ENCODE measurements at places on chromosomes 7 and 10.

GRCh38 chr7:118054529-118054928 is 129.4 kb upstream of the LSM8 start:
- no peak for DNase-seq

- no peak for DNase-seq
Observed at GRCh38 chr7:132783824-132784223, 207.6 kb upstream of the PLXNA4 start.

- no peak for DNase-seq
Observed at GRCh38 chr10:17669185-17669872, 25.4 kb downstream of the STAM start.

DNA sequence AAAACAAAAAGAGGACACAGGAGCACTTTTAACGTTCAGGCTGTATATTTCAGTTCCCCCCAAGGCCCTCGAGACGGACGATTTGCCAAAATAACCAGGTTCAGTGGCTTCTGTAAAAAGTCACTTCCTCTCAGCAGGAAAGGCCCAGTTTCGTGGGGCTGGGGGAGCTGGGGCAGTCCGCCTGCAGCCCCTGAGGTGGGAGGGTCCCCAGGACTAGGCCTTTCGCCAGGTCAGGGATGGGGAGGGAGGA is 28.8 kb downstream of the WDR86 start:
- DNase-seq, result no peak

DNA sequence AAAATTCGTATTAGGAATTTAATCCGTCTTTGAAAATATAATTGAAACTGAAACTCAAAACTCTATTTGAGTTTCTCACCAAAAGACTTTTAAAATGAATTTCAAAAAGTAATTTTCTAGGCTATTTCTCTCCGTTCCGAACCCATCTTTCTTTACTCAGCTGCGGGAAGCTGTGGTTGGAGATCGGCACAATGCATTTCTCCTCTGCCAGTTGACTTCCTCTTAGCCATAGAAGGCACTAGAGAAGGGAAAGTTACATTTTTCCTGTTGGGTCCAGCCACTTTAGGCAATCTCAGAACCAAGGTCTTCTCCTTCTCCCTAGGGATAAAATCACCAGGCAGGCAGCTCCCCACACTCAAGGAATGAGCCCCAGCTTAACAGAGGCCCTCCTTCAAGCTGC is 133.6 kb upstream of the COL1A2 start:
- no peak for DNase-seq

- DNase-seq, result no peak
Observed at GRCh38 chr7:5382281-5382892, 41.2 kb downstream of the TNRC18 start.

GRCh38 chr7:17299483-17299991 is 1.1 kb downstream of the AHR start:
- peak; percentile 12 for DNase-seq

- no peak for DNase-seq
Observed at GRCh38 chr7:124403587-124403986, 362.0 kb downstream of the GPR37 start.

DNA sequence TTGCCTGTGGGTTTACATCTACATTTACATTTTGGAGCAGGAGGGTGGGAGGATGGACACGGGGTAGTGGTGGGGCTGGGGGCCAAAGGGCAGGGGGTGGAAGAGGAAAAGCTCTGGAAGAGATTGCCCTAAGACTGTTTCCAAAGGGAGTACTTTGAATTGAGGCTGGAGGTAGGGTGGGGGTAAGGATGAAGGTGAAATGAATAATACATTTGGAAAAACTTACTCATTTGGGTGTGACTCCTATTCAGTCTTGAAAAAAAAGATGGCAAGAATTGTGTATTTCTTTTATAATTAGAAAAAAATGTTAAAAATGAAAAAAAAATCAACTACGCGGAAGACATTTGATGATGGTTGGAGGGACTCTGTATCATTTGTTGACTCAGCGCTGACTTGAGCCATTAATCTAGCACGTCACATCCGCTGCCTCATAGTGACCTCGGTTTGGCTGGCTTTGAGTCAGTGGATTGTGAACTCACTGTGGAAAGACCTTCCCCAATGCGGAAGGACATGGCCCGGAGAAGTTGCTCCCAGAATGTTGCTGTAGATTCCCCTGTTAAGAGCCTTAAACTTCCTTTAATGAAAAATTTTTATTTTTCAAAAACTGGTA is 2.8 kb downstream of the FAM180A start:
- no peak for DNase-seq

DNA sequence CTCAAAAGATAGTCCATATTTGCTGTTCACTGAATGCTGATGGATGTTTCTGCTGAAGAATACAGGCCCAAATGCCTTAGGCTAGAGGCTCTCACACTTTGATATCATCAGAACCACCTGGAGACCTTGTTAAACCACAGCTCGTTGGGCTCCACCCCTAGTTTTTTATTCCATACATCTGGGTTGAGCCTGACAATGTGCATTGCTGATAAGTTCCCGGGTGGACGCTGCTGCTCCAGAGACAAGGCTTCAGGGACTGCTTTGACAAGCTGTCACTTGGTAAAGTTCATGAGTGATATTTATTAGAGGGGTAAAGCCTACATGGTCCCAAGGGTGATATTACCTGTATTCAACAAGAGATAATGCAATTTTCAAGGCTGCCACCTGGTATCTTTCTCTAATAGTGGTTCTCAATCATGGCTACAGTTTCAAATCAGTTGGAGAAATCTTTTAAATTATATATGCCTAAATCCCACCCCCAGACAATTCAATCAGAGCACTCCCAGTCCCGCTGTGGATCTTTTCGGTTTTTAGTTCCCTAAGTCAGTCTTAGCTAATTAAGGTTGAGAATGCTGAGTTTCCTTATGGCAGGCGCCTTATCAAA is 107.1 kb upstream of the GSDME start:
- no peak for DNase-seq

GRCh38 chr7:157712666-157713235 is 375.9 kb downstream of the DNAJB6 start:
- no peak for DNase-seq

DNA sequence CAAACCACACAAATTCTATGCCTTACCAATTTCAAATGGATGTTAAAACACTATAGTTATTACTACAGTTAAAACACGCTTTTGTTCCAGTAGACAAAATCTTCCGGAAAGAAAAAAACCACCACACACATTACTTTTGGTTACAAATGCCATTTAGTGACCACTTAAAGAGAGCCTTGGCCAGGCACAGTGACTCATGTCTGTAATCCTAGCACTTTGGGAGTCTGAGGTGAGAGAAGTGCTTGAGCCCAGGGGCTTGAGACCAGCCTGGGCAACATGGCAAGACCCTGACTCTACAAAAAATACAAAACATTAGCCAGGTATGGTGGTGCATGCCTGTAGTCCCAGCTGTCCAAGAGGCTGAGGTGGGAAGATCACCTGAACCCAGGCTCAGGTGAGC is 7.2 kb downstream of the TNPO3 start:
- DNase-seq, result no peak

DNA sequence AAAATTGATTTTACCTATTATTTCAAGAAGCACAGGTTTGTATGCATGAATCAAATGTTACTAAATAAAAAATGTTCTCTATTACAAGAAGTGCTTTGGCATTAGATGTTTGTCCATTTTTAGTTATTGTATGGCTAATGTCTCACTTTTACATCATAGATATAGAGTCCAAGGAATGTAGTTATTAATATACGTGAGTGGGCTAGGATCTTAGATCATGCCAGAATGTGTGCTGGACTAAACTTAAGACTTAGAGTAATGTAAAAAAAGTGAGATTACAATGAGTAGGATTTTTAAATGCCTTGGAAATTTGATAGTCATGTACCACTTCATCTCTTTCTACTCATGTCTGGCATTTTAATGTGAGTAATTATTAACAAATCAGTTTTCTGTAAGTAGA is 196.6 kb downstream of the ARL4A start:
- no peak for DNase-seq

DNA sequence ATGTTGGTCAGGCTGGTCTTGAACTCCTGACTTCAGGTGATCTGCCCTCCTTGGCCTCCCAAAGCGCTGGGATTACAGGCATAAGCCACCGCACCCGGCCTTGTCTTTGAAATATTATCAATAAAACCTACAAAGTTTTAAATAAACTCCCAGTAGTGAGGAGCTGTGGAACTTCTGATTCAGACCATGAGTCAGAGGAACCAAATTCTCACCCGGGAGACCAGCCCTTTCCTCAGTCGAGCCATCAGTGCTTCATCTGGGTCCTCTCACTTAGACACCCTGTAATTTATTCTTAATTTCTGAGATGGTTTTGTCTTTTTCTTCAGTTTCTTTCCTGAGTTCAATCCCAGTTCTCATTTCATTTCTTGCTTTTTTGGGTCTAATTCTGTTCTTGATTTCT is 68.6 kb downstream of the DYNC2I1 start:
- DNase-seq, result no peak

DNA sequence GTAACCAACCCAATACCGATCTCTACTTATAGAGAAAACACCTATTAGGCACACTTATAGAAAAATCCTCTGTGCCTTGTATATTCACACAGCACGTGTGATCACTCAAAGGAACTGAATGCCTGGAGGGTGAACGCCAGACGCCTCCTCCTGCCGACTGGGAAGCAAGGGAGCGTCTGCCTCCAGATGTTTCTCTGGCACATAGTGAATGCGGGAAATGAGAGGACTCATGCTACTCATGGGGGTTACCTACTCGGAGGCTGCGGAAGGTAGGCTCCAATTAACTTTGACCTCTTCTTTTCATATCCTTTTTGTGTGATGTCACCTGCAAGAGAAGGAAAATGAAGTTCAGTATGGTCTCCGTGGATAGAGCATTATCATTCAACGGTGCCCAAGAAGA is 203.3 kb downstream of the DIP2C start:
- no peak for DNase-seq

GRCh38 chr10:5599613-5600520 is 66.5 kb downstream of the ASB13 start:
- DNase-seq, result no peak

- DNase-seq, result no peak
Observed at GRCh38 chr10:125133696-125134482, 26.5 kb downstream of the CTBP2 start.

DNA sequence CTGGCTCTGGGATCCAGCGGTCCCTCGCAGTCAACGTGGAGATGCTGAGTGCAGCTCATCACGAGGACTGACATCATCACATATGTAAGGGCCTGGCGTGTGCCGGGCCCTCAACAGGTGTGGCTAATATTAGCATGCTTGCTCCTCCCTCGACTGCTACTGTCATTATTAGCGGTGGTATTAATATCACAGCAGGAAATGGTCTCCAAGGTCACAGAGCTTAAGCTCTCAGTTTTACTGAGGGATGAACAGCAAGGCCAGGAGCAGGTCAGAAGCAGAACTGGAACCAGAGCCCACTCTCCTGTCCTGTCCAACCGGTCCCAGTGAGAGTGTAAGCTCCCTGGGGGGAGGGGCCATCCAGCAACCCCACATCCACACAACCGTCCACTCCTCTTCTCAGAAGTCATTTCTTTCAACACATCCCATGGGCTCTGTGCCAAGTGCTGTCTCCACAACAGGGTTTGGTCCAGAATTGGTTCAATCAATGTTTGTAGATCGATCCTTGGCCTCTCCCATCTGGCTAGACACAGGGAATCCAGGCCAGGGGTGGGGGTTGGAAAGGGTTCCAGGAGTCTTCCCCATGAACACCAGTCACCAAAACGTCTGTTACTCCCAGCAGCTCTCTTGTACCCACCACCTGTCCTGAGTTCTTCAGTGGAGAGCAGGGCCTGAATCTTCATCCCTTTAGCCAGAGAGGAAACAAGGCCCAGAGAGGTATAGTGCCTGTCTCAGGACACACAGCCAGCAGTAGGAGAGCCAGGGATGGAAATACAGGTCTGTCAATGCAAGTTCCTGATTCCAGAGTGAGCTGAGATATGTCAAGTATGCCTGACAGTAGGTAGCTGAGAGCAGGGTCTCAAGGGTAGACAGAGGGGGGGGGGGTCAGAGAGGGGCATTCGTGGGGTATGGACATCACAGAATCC is 45.3 kb upstream of the ZMIZ1 start:
- no peak for DNase-seq

DNA sequence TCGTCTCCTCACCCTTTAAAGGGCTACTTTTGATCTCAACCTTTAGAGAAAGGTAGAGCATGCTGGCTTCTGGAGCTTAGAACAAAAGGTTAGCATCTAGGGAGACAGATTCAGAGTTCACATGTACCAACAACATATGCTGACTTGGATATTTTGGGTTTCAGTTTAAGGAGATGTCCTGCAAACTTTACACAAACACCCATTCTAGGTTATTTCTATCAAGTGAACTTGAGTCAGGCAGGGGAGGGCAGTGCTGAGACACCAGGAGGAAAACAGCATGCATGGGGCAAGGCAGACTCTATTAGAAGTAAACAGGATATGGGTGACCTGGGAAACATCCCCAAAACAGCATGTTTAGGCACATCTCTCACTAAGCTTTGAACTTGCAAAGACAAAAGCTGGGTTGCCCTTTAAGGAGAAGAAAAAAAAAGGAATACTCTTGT is 43.8 kb downstream of the ARL4A start:
- no peak for DNase-seq

GRCh38 chr7:25835197-25835596 is 316.8 kb upstream of the NFE2L3 start:
- DNase-seq, result no peak

DNA sequence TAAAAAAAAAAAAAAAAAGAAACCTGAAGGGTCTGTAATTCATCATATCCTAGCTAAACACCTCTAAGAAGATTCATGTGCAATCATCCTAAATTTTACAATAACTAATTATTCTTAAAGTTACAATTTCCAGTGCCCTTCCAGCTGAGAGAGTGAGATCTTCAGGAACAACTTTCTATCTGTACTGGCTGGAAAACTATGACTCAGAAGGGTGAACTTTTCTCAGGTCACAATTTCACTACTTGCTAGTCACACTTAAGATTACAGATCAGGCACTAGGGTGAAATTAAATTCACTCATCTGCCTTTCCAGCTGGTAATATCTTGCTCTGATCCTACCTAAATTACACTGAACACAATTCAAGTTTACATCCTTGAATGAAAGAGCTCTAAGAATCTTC is 158.8 kb downstream of the ANK3 start:
- DNase-seq, result no peak

GRCh38 chr10:43238462-43238861 is 28.4 kb downstream of the RASGEF1A start:
- DNase-seq, result peak; percentile 7

GRCh38 chr10:112039823-112040222 is 143.7 kb downstream of the GPAM start:
- no peak for DNase-seq

DNA sequence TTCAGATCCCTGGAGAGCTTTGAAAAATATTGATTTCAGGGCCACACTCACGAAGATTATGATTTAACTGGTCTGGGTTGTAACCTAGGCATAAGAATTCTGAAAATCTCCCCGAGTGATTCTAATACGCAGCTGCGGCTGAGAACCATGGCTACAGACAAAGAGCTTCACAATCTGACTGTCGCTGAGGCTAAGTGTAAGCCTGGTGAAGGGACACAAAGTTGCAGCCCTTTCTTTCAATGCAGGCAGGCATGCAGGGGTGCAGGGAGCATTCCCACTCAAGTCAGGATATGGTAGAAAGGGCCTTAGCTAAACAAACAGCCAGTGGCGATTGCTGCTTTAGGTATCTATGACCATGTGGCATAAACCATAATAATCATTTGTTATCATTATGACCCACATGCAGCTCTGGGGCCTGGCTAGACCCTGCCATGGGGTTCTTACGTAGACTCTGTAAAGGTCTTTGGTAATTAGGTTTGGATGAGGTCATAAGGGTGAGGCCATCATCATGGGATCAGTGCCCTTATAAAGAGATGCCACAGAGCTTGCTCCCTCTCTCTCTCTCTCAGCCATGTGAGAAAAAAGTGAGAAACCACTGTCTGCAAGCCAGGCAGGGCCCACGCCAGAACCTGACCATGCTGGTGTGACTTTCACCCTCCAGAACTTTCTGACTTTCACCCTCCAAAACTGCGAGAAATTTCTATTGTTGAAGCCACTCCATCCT is 88.4 kb upstream of the LANCL2 start:
- DNase-seq, result no peak
